ENCODE measurements at places on chromosomes 11 and 22.

- no peak for DNase-seq
Measured at GRCh38 chr11:67494371-67495233, 10.6 kb downstream of the PITPNM1 start.

- DNase-seq: no peak
Measured at GRCh38 chr11:6307876-6308275, 12.4 kb downstream of the CAVIN3 start.

GRCh38 chr11:128835741-128836430, 31.2 kb downstream of the KCNJ1 start:
- no peak for DNase-seq

GRCh38 chr11:123510579-123510905, 80.5 kb downstream of the GRAMD1B start:
- no peak for DNase-seq

DNA sequence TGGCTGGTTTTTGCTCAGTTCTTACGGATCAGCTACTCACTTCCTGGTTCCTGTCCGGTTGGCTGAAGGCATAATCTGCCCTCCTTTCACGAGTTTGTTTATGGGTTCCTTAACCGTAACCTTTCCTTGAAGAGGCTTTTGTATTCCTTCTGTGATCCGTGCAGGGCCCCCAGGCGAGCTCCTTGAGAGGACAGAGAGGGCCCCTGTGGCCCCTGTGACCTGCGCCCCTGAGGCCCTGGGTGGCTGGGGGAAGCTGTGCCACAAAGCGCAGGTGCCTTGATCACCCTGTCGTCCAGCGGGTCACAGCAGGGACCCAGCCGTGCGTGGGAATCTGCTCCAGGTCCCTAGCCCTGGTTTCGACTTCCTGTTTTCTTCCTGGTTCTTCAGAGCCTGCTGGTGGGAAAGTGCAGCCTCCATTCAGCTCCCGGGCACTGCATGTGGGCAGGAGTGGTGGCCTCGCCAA, 27.8 kb upstream of the FADD start:
- no peak for DNase-seq
